ENCODE measurements at places on chromosomes 6 and 20.

- no peak for DNase-seq
Observed at GRCh38 chr6:46509981-46510510, 18.8 kb upstream of the RCAN2 start.

- no peak for DNase-seq
Observed at GRCh38 chr20:58696411-58696961, 3.9 kb downstream of the NPEPL1 start.

GRCh38 chr6:153989989-153990388, 49.1 kb upstream of the OPRM1 start:
- no peak for DNase-seq

- DNase-seq: no peak
Observed at GRCh38 chr6:169158691-169159090, 95.0 kb downstream of the THBS2 start.

DNA sequence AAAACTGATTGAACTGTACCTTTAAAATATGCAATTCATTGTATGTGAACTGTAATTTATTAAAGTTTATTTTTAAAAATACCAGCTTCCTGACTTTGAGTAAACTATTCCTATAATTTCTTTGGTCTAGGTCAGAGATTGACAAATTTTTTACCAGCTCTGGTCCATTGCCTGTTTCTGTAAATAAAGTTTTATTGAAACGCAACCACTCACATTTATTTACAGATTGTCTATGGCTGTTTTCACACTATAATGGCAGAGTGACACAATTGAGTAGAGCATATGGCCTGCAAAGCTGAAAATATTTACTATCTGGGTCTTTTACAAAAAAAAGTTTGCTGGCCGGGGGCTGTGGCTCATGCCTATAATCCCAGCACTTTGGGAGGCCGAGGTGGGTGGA, 33.0 kb upstream of the NFATC2 start:
- no peak for DNase-seq

DNA sequence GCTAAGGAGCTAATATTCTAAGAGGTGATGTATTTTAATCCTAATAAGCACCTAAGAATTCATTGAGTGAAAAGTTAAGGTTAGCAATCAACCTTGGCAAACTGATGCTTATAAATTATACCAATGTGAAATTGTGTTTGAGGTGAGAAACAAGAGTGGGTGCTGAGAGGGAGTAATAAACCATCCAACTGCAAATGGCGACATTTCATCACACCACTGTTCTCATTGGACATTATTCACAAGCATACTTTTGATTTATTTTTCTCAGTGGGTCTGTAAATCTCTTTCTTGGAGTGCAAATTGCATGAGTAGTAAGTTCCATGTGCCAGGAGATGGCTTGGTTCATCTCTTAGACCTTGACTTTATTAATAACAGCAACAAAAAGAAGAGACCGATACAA, 71.5 kb downstream of the BMP6 start:
- DNase-seq: no peak

DNA sequence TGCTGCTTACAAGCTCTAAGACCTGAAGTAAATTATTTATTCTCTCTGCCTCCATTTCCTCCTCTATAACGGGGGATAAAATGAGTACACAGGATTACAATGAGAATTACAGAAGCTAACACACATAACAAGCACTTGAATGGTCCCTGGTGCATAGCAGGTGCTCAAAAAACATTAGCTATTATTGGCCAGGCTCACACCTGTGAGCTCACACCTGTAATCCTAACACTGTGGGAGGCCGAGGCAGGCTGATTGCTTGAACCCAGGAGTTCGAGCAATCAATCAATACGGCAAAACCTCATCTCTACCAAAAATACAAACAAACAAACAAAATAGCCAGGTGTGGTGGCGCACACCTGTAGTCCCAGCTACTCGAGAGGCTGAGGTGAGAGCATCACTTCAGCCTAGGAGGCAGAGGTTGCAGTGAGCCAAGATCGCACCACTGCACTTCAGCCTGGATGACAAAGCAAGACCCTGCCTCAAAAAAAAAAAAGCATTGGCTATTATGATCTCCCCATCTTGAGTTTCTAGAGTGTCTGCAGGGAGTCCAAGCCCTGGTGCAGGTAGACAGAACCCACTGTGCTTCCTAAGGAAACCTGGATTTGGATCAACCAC, 68.1 kb downstream of the PREX1 start:
- no peak for DNase-seq

GRCh38 chr6:140494321-140495108, 1120.1 kb upstream of the CITED2 start:
- DNase-seq: no peak

DNA sequence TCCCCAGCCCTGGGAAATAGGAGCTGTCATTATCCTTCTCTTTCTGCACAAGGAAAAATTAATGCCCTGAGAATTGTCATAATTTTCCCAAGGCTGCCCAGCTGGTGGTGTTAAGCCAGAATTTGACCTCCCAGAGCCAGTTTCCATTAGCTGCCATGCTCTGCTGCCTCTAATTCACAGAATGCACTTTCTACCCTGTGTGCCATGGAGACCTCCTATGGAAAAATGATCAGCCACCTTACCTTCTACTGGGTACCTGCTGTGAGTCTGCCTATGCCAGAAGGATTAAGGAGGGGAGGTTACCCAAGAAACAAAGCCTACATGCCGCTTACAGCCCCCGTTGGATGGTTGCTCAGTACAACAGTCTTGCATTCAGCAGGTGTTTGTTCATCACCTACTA, 29.1 kb downstream of the POFUT1 start:
- no peak for DNase-seq

- DNase-seq: no peak
Observed at GRCh38 chr6:161238081-161238480, 35.8 kb downstream of the AGPAT4 start.

DNA sequence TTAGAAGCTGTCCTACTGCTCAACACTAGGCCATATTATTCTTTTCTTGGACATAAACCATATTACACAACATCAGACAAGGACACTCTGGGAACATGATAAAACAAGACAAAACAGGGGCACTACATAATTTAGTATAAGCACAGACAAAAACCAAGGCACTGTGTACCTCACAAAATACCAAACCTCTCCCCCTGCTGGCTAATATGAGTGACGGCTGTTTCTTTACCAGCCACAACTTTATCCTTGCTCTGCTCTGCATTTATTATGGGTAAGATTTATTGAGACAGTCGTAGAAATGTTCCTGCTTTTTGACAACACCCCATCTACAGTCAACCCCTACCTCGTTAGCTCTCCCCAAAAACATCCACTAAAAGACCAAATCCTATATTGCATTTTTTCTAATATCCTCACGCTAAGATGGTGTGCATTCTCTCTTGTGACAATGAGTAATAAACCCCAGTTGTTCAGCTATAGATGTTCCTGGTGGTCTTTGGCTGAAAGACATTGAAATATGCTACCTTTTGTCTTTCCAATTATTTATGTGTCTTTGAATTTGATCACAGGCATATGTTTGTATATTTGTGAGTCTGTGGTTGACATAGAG, 23.8 kb upstream of the POLR1H start:
- DNase-seq: no peak

- DNase-seq: no peak
Observed at GRCh38 chr6:43258807-43259686, 15.8 kb downstream of the TTBK1 start.

GRCh38 chr6:69985180-69985579, 118.8 kb downstream of the COL19A1 start:
- DNase-seq: no peak

DNA sequence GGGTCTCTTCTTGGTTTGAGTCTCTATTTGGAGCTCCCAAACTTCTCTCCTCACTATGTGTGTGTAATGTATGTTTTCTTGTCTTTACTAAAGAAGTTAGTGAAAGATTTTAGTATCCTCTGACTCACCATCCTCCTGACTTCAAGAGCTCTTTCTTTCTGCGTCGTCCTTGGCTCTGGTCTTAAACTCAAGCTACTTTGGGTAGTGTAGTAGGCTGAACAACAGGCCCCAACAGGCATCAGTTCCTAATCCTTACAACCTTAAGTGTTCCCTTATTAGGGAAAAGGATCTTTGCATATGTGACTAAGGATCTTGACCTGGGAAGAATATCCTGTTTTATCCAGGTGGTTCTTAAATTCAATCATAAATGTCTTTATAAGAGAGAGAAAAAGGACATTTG, 810.2 kb downstream of the MAFB start:
- no peak for DNase-seq

DNA sequence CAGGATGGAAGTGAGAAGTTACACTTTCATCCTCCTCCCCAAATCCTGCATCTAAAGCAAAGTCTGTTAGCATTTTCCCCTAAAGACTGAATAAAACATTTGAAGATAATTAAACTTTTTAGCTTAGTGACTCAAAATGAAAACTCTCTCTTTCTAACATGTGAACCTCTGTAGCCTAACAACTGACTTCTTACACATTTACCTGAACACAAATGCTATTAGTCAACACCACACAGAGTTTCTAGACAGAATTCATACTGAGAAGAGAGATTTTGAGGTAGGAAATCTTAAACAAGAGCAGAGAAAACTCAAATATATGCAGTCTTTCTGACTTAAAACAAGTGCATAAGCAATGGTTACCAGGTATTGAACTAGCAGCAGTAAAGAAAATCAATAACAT, 149.9 kb upstream of the SMLR1 start:
- DNase-seq: no peak

DNA sequence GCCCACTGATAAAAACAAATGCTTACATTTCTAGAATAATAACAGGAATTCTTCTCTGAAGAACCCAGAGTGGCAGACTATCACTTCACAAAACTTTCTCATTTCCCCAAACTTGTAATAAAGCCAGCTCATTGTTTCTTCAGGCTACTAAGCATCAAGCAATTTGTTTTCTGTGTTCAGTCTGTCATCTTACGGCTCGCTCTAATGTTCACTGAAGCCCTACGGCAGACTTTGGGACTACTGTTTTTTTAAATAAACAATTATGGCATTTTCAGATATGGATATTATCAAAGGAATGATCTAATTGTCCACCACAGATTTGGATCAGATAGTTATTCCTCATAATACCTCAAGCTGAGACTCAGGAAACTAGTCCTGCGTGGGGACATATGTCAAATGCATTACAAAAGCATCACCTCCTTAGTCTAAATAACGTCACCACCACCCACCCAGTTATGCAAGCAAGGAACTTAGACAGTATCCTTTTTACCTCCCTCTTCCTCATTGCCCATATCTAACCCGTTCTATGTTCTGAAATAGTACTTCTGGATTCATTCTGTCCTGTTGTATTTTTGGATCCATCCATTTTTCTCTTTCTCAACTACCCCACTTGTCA, 415.1 kb downstream of the PLCB1 start:
- DNase-seq: no peak

- no peak for DNase-seq
Observed at GRCh38 chr20:11777387-11778205, 140.1 kb upstream of the BTBD3 start.

DNA sequence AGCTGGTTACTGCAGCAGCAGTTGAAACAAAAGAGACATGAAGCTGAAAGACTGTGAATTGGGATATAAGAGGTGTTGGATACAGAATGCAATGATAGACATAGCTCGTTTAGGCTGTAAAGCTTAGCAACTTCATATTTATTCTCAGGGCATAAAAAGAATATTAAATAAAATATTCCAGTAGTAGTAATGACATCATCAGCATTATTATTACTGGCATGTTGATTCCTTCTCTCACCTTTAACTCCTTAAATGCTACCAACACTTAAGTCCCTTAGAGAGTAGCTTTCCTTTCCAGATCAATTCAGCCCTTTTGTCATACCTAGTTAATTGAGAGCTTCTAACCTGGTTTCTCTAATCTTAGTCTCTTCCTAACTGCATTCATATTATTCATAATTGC, 81.4 kb upstream of the STXBP5 start:
- DNase-seq: no peak

DNA sequence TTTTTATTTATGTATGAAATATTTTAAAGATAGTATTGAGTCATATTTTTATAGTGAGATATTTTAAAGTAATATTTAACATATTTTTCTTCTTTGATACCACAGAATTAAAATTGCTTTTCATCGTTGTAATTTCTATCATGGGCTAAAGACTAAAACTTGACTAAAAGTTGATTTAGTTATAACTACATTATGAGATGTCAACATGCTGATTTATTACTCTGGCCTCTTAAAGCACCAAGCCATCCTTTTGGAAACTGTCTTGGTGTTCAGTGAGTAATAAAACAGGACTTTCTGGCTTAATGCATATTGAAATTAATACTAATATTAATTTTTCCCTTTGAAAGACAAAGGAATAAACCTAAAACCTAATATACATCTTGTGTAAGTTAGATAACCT, 95.2 kb upstream of the ADGRF4 start:
- DNase-seq: no peak

GRCh38 chr6:37643851-37644672, 53.6 kb downstream of the MDGA1 start:
- DNase-seq: no peak

- DNase-seq: no peak
Observed at GRCh38 chr6:24205020-24205492, 79.0 kb downstream of the NRSN1 start.

GRCh38 chr6:139117734-139118133, 17.1 kb upstream of the HECA start:
- no peak for DNase-seq

- DNase-seq: no peak
Observed at GRCh38 chr20:32918296-32918695, 59.6 kb downstream of the EFCAB8 start.

GRCh38 chr20:38429301-38429700, 5.8 kb downstream of the SNHG17 start:
- DNase-seq: no peak

DNA sequence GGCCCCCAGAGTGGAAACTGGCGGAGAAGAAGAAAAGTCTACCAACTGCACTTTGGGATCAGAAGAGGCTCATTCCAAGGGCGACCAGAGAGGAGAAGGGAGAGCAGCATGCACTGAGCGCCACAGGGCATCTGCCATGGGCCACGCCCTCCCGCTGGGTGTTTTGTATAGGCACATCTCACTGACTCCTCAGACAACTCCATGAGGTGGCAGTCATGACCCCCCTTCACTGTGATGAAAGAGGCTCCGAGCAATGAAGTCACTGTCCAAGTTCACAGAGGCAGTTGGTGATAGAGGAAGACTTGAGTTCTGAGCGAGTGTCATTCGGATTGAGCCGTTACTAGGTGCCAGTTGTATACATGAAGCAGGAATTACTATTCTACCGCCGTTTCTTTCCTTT, 15.4 kb downstream of the BPIFB1 start:
- no peak for DNase-seq

DNA sequence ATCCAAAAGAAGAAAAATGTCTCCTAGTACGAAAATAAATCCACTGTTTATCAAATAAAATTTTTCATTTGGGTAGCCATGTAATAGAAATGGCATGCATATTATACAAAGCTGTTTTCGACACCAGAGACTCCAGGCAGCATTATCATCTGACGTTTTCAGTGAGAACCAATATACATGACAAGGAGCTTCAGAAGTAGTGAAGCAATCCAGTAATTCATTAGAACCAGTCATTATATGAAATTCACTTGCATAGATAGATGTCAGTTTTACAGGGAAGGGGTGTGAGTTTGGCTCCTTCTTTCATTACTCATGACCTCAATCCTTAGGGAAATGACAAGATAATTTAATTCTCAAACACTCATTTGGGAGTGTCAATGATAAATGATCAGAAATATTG, 14.7 kb downstream of the HTR1B start:
- DNase-seq: no peak

Measured in activated T-helper 1 cell treated with anti-CD3 and anti-CD28 coated beads, Interleukin-2, amount 50 U/mL, for 16 hours (primary cell).